ENCODE measurements at places on chromosomes 3 and 15.

GRCh38 chr3:185954366-185954723, 16.5 kb upstream of the TRA2B start:
- DNase-seq: no peak

GRCh38 chr3:3707858-3708768, 91.1 kb upstream of the LRRN1 start:
- no peak for DNase-seq

DNA sequence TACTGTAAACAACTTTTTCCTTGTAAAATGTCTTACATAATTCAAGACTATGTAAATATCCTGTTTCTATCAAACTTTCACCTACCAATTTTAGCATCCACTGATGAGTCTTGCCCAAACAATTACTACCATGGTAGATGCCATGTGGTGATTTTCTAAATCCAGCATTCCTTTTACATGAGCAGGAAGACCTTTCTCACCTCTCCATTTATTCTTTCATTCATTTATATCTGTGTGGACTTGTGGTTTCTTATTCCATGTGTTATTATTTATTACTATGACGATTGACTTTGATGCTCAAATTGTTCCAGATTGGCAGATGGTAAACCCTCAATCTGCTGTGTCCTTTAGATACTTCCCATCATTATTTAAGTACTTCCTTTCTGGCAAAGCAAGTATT, 62.4 kb downstream of the IFT57 start:
- DNase-seq: no peak

GRCh38 chr3:133896002-133896761, 500 bp upstream of the RAB6B start:
- no peak for DNase-seq

DNA sequence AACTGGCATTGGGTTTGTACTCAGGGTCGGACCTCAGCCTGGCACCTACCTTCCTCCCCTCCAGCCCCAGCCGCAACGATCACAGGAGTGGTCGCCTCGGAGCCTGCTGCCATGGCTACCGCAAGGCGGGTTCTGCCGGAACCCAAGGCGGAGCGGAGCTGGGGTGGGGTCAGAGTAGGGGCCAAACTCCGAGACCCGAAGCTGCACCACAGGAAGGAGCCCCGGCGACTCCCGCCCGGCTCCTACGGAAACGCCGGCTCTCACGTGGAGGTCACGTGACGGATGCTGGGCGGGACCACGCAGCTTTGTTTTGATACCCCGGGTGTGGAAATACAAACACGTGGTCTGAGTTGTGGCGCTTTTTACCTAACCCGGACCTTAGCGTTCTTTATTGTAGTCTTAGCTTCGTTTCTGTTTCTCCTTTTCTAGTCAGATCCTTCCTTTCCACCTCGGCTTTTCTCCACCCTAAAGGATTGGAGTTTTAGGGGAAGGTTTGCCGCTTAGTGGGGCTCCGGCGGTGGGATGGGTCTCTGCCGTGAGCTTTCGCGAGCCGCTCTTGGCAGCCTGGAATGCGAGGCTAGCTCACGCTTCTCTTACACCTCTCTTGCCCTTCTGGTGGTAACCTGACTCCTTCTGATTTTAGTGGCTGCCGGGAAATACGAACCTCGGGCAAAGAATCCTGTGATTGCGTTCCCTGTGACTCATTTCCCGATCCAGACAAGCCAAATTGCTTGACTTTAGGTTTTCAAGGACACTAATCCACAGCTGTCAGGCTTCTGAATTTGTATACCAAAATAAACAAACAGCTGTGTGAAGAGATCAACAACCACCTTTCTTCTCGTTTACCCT, at the start of gene HSPBAP1:
Gene HSPBAP1, minus strand, starts transcription at position 264 of the 849 bp plus-strand sequence. Its CDS starts 151 bp downstream, at position 113.
- DNase-seq: peak; percentile 77

- no peak for DNase-seq
These were observed 22.2 kb downstream of the TMEM43 start for GRCh38 chr3:14147066-14147435.

DNA sequence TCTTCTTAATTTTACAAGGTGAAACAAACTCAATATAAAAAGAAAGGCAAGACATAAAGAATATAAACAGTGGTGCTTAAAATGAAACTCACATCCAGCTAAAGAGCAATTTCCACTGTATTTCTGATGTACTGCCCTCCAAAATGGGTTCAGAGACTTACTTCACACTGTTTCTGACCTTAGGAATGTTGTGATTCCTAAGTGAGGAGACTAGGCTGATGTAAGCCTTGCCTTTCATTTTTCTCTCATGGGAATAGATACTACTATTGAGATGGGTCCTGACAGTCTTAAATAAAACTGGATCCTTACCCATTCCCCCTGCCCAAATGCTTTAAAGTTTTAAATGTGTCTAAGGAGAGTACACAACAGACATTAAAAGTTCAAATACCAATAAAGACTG, 86.9 kb downstream of the CBLB start:
- no peak for DNase-seq

DNA sequence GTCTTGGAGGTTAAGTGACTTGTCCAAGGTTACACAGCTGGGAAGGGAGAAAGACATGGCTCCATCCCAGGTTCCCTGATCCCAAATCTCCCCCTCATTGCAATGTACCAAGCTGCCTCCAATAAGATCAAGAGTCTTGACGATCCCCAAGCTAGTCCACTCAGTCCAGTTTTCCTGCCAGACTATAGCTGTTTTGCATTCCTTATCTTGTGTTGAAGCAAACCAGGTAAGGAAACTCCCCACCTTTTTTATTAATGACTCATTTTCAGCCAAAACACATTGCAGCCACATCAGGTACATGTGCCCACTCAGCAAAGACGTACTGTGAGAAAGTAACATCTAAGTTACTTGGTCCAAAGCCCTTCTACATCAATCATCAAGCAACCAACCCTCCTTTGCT, 41.9 kb downstream of the LIPC start:
- DNase-seq: no peak

GRCh38 chr3:32685543-32686185, 676 bp downstream of the CNOT10 start:
- no peak for DNase-seq

Measured in stimulated activated CD4-positive, alpha-beta T cell treated with anti-CD3 and anti-CD28 coated beads, Interleukin-15, amount 100 ng/mL, for 48 hours (primary cell).